Prostate gland (tissue), 2 donors: ENCODE measurements at places on chromosomes 4 and X. TPM values are rescaled to one million over a fixed set of nuclear protein-coding genes. Genes with fewer than 3 reads are reported as not detected.

- peak; percentile 46 for DNase-seq
Observed at GRCh38 chr4:17544831-17545234, 29.9 kb downstream of the CLRN2 start.

- no peak for DNase-seq
Observed at GRCh38 chrX:50698944-50699343, 115.0 kb downstream of the SHROOM4 start.

GRCh38 chr4:73311428-73311827 is 52.8 kb upstream of the ANKRD17 start:
- no peak for DNase-seq

The TRPC5OS gene
- total RNA-seq: 107 TPM

The CXCL3 gene
- total RNA-seq: 4.8 TPM

The EXOC1L gene
- not detected for total RNA-seq

The ALAS2 gene
- not detected for total RNA-seq

GRCh38 chr4:54041100-54041499 is 23.3 kb downstream of the CHIC2 start:
- DNase-seq: no peak

The C4orf51 gene
- total RNA-seq: not detected

GRCh38 chr4:176735300-176735699 is 57.4 kb downstream of the VEGFC start:
- no peak for DNase-seq

GRCh38 chr4:88804234-88804633 is 106.6 kb upstream of the NAP1L5 start:
- no peak for DNase-seq

GRCh38 chr4:189124149-189124758 is 816.4 kb upstream of the FRG1 start:
- no peak for DNase-seq

The DHX15 gene
- 86.1 TPM for total RNA-seq

The OTUD6A gene
- total RNA-seq: not detected
